Activated naive CD8-positive, alpha-beta T cell treated with anti-CD3 and anti-CD28 coated beads for 36 hours (primary cell): ENCODE measurements at places on chromosomes 16 and 17. TPM values are rescaled to one million over a fixed set of nuclear protein-coding genes. Genes with fewer than 3 reads are reported as not detected.

GRCh38 chr16:14037960-14038359, 33.2 kb upstream of the MRTFB start:
- DNase-seq = no peak

- no peak for DNase-seq
These were observed 34.4 kb downstream of the HAPSTR1 start for GRCh38 chr16:9125658-9126505.

DNA sequence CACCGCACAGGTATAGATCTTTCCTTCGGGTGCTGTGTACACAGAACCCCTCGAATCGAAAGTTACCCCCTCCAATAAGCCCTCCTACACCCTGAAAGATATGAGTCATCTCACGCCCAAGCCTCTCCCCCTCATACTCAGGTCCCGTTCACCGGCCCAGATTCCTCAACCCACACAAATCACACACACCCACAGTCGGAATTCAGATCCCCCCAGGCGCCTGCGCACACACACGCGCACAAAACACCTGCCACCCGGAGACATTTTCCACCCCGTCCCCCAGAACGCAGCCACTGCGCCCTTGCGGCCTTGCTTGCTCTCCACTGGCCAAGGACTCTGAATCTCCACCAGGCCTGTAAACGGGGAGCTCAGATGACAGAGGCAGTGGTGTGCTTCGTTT, 4.9 kb downstream of the JPH3 start:
- no peak for DNase-seq

GRCh38 chr16:87701505-87701921, 64.3 kb downstream of the KLHDC4 start:
- DNase-seq = no peak

CD300LB gene
- total RNA-seq = not detected

TBC1D3K gene
- total RNA-seq = not detected

MYCBPAP gene
- total RNA-seq = 1.1 TPM

SEZ6L2 gene
- 0.32 TPM for total RNA-seq

INCA1 gene
- 0.29 TPM for total RNA-seq

PIK3R5 gene
- total RNA-seq = 27.9 TPM

RUNDC3A gene
- total RNA-seq = 0.08 TPM
